Stimulated activated CD8-positive, alpha-beta memory T cell treated with anti-CD3 and anti-CD28 coated beads, Interleukin-7, amount 100 ng/mL, for 48 hours (primary cell): ENCODE measurements at places on chromosomes 1 and 21.

DNA sequence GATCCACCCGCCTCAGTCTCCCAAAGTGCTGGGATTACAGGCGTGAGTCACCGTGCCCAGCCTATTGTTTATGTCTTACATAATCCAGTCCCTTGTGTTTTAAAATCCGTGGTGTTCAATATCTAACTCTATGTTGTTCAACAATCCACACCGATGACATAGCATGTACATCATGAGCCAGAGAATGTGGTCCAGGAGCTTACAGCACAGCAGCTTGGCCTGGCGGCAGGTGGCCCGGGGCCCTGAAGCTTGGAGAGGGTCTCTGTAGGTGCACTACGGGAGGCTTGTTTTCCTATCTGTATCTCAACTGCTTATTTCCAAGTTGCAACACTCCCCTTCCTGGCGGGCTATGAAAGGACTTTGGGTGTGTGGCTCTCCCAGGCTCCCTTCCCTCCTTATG lies 138.4 kb downstream of the ADSS2 start:
- no peak for DNase-seq

GRCh38 chr1:234406871-234407270 lies 33.6 kb downstream of the COA6 start:
- no peak for DNase-seq

DNA sequence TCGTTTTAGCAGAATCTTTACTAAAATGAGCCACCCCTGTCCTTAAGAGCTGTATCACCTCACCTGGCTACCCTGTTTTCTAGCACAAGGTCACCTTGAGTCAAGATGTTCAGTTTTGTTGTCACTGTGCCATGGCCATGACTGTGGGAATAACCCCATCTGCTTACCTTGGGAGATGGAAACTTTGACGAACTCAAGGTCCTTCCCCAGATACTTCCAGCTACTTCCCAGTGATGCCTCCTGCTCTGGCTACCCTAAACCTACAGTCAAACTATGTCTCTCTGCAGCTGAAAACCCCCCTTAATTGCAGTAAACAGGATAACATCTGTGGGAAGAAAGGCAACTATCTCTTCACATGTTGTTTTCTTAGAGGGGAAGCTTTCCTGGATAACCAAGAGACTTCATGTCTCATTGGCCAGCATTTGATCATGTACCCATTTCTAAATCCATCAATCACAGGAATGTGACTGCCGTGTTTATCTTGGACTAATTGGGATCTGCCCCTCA lies 89.5 kb upstream of the C1orf21 start:
- DNase-seq, result no peak

DNA sequence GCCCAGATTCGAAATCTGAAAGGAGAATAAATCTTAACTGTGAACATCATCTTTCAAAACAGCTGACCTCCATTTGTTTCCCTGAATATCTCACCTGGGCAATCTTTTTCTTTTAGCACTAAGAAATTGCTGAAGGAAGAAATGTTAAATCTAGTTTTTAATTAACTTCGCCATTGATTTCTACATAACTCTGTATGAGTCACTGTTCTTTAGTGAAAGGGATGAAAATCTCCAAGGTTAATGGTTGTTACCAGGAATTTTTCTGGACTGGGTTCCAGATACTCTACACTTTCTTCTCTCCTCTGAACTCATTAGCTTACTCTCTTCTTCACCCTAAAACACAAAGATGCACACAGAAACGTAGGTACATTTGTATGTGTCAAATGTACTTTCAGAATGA lies 235.7 kb downstream of the BACH1 start:
- no peak for DNase-seq

DNA sequence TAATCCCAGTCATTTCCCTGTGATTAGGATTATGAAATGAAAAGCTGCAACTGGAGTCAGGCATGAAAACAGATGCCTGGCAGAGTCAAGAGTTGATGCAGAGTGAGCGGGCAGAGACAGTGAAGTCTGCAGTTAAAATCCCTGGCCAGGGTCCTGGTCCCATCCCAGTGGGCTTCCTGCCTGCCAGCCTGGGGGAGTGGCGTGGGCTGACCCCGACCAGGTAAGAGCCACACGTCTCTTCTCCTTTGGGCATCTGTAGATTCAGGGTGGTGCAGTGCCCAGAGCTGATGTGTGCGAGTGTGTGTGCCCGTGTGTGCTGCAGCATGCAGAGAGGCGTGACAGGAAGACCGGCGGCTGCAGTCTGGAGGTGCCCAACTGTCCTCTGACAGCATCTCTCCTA lies 6.2 kb upstream of the KIAA1614 start:
- no peak for DNase-seq

DNA sequence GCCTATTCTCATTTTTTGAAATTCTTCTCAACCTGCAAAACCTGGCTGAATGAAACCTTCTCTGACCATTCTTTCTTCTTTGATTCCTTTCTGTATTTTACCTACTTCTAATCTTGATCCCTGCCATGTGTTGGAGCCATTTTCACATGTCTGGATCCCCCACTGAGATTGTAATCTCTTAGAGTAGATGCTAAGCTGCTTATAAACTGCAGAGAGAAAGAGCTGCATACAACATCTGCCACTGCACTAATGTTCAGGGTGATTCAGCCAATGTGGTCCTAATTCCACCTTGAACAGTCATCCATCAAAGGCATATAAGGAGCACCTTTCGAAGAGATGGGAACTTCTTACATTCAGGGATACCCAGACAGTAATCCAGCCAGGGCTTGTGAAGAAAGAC lies 16.2 kb upstream of the DAB1 start:
- DNase-seq, result no peak

- no peak for DNase-seq
Observed at GRCh38 chr1:113980110-113980509, 836 bp downstream of the OLFML3 start.

- no peak for DNase-seq
Observed at GRCh38 chr21:39153842-39154241, 29.4 kb downstream of the PSMG1 start.

- no peak for DNase-seq
Observed at GRCh38 chr21:45326891-45327440, 39.3 kb upstream of the POFUT2 start.

GRCh38 chr1:50985094-50985493 lies 15.0 kb downstream of the CDKN2C start:
- DNase-seq, result no peak

GRCh38 chr1:150259758-150260669 lies 2.4 kb downstream of the CA14 start:
- DNase-seq, result no peak

DNA sequence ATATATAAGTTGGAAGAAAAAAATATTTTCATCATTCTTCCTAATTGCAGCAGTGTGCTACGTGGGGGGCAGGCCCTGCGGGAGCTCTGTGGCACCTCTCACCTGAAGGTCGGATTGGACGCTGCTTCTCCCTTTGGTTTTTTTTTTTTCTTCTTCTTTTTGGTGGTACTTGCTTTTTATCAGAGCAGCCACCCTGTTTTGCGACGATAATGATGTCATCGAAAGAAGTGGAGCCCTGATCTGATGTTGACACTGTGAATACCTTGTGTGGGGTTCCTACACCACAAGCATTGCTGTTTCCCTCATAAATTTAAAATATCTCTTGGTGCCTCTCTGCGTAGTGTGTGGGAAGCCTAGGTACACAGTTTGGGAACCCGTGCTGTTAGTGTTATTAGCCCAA lies 5.5 kb downstream of the TRAPPC10 start:
- DNase-seq, result no peak

DNA sequence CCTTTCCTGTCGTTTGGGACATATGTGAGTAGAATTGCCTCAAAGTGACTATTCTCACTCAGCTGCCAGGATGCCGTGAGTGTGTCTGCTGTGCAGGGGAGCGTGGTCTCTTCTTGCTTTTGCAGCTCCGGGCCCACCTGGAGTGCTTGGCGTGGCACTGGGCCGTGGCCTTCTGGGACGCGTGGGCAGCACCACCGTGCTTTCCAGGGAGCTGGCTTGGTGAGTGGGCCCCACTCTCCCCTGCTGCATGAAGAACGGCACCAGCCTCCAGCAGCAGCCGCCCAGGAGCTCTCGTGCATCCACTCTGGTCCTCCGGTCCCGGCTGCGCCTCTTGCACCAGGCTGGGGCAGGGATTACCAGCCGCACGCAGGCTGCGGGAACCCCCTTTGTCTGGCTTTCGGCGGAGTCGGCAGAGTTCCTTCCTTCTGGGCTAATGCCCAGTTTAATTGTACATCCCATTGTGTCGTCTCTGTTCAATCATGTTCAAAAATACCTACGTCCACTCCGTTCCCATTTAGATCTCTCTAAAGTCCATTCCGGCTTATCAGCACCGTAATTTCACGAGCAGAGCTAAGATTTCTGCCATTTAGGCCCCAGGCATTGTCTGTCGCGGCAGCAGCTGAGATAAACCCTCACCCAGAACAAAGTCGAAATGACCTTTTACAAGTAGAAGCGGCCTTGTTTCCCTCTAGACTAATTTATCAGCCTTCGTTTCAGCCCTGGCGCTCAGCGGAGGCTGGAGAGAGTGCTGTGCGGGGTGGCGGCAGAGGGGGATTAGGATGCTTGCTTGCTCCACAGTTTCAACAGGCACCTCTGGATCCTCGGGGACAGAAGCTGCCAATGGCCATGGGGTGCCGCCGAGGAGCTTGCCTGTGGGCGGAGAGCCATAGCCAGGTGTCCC lies 129.6 kb downstream of the PRDM16 start:
- no peak for DNase-seq

GRCh38 chr1:110384581-110385321 lies 6.1 kb downstream of the SLC16A4 start:
- DNase-seq, result no peak

GRCh38 chr1:235741294-235741693 lies 91.7 kb upstream of the GNG4 start:
- DNase-seq, result no peak

- DNase-seq, result no peak
Observed at GRCh38 chr1:159141584-159142390, 29.6 kb upstream of the CADM3 start.

- peak; percentile 71 for DNase-seq
Observed at GRCh38 chr1:234608025-234608910, 1.7 kb downstream of the IRF2BP2 start.

- no peak for DNase-seq
Observed at GRCh38 chr1:177275736-177276135, 105.0 kb downstream of the BRINP2 start.

- no peak for DNase-seq
Observed at GRCh38 chr21:42222821-42223390, 4.0 kb downstream of the ABCG1 start.

- no peak for DNase-seq
Observed at GRCh38 chr1:183180218-183180617, 5.8 kb upstream of the LAMC2 start.

DNA sequence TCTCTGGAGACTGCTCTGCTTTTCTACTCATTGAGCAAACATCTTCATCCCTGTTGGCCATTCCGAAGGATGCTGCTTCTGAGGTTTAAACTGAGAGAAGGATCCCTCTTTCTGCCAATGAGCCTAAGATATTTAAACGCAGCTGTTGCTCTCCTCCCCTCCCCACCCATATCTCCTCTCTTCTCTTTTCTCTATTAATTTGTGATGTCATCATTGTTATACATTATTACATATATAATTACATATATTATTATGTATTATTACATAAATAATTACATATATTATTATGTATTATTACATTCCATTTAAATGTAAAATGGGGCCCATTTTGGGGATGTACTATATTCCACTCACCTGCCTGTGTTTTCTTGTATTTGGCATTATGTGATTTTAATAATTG lies 82.7 kb upstream of the JUN start:
- DNase-seq, result no peak

DNA sequence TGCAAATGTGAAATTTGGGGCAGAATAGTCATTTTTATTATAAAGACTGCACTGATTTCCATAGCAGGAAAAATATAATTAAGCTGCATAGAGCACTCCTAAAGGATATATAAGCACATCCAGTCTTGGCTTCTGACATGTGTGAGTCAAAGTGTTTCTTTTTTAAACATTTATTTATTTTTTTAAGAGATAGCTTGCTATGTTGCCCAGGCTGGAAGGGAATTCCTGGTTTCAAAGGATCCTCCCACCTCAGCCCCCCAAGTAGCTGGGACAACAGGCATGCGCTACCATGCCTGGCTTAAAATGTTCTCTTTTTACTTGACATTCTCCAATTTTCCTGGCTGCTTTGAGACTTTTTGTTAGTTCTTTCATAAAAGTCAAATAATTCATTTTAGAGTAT lies 126.1 kb downstream of the HMCN1 start:
- DNase-seq, result no peak

- no peak for DNase-seq
Observed at GRCh38 chr1:97901017-97901658, 19.7 kb downstream of the DPYD start.

- DNase-seq, result no peak
Observed at GRCh38 chr1:203520315-203520714, 26.4 kb downstream of the OPTC start.

DNA sequence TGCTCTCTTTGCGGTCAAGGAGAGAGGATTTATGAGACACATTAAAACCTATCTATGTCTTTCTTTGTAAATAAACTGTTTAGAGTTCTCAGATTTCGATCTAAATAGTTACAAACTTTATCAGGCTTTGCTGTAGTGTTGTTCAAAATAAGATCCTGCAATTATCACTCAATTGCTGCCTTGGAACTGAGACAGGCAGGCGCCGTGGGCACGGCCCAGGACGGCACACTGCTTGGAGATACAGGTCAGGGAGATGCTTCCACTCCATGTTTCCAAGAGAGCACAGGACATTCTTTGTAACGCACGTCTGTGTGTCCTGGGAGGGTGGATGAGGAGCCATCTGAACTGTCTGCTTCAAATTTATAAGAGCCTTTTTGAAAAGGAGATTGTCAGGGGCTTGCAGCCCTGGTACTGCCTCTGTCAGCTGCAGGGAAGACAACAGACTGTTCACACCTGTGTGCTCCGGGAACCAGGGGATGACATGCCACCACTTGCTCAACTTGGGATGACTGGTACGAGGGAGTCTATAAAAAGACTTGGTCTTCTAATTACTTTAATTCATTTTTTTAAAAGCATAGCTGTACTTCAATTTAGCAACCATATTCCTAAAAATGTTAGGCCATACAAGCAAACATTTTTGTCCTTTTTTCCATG lies 472.9 kb upstream of the RUNX1 start:
- DNase-seq, result no peak

GRCh38 chr1:50172299-50172698 lies 63.6 kb downstream of the ELAVL4 start:
- no peak for DNase-seq

DNA sequence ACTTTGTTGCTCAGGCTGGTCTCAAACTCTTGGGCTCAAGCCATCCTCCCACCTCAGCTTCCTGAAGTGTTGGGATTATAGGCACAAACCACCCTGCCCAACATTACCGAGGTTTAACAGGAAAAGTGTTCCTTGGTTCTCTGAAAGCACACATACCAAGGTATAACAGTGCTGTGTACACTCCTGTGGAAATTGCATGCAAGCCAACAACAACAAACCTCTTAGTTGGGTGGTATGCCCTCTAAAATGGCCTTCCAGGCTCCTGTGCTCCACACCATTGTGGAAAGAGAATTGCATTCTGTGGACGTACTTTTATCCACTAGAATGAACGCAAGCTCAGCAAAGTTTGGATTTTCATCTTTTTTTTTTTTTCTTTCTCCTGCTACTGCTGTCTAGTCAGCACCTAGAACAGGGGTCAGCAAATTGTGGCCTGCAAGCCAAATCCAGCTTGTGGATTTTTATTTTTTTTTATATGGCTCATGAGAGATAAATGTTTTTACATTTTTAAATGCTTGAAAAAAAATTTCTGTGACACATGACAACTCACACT lies 192.2 kb upstream of the TNR start:
- no peak for DNase-seq

- no peak for DNase-seq
Observed at GRCh38 chr1:57479471-57479870, 55.6 kb upstream of the DAB1 start.
